ENCODE measurements at places on chromosomes 3 and 15. TPM values are rescaled to one million over a fixed set of nuclear protein-coding genes. Genes with fewer than 3 reads are reported as not detected.

GRCh38 chr3:74613521-74614106 is 845 bp downstream of the CNTN3 start:
- peak; percentile 19 for DNase-seq

Gene HMG20A
- 40.1 TPM for total RNA-seq

Gene SLC22A13
- 1.9 TPM for total RNA-seq

DNA sequence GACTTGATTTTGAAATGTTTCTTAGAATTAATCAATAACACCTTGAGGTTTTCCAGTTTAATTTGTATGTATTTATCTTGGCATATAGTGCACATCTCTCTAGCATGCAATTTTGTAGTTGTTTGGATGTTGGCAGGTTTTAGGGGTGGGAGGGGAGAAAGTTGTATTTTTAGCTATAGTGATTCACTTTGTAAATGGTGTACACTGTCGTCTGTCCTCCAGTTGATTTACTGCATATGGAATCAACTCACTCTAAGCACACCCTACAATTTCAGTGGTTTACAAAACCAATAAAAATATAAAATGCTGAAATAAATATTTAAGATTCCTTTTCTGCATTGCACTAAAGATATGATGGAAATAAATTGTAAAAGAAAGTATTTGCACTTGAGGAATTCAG is 199.1 kb downstream of the CDIN1 start:
- DNase-seq: no peak

DNA sequence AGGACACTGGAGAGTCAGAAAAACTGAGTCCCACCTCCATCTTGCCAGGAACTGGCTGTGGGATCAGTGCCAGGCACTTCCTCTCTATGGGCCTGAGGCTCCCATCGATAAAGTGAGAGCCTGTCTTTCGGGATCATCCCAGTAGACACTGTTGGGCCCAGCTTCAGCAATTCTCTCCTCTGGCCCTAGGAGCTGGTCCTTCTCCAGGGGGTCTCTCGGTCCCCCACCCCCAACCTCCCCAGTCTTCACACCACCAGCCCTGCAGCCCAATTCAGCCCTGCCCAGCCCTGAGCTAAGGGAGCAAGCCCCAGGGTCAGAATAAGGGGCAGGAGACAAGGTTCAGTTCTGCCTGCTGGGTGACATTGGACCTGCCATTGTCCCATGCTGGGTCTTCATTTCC is 4.5 kb upstream of the LCTL start:
- DNase-seq: no peak

DNA sequence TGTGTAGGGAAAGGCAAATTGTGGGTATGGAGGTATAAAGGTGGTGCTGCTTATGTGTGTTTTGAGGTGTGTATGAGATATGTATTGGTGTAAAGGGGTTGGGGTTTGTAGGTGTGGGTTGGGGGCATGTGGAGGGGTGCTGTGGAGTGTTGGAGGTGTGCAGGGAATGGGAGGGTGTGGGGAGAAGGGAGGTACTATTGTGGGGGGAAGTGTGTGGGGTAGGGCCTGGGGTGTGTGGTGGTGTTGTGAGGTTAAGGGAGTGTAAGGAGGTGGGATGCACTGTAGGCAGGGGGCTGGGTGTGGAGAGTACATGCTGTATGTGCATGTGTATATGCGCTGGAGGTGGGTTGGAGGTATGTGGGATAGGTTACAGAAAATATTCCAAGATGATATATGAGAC is 15.7 kb downstream of the CCDC12 start:
- no peak for DNase-seq

DNA sequence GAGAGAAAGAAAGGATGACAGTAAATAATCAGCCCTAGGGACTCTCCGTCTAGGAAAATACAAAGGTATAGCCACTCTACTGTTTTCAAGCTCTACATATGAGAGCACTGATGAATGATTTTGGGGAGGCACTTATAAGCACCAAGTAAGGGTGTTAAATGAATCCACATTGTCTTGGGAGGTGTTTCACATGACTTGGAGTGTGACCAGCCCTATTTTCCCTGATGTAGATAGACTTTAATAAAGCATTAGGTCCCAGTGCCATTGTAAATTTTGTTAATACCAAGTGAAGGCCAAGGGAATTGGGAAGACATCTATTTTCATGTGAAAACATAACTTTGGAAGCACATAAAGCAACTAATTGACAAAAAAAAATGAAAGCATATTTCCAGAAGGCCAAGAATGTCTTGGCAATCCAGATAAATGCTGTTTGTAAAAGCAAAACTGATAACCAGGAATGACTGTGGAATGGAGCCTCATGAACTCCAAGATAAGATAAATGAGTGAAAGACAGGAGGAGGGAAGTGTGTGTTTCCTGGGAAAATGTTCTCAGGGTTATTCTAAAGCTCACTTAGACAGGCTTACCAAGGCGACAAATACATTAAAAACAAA is 96.0 kb upstream of the MYZAP start:
- no peak for DNase-seq

DNA sequence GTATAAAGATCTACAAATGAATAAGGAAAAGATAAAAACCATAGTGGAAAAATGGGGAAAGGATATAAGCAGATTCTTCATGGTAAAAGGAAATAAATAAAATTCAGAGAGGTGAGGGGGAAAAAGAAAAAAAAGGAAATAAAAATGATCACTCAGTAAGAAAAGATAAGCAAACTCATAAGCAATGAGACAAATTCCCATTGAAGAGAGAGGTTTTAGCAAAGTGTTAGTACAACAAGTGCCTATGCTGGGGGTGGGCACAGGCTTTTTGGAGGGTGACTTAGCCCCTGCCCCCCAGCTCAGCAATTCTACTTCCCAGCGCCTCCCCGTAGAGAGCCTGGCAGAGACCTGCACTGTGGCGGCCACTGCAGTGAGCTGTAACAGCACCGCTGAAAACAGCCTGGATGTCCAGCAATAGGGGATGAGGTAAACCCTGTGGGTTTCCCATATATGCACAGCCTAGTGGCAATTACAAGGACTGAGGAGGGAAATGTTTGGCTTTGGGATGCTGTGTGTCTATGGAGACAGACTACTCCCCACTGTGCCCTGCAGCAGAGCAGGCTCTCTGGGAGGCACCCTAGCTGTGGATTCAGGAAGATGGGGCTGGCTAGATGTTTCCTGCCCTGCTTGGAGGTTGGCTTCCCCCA is 23.7 kb upstream of the SFMBT1 start:
- DNase-seq: no peak

Gene SLC22A14
- total RNA-seq: 0.64 TPM

- DNase-seq: no peak
Observed at GRCh38 chr15:96404560-96404959, 74.1 kb downstream of the NR2F2 start.

Gene SHC4
- total RNA-seq: 0.49 TPM

Gene TRPM1
- not detected for total RNA-seq

DNA sequence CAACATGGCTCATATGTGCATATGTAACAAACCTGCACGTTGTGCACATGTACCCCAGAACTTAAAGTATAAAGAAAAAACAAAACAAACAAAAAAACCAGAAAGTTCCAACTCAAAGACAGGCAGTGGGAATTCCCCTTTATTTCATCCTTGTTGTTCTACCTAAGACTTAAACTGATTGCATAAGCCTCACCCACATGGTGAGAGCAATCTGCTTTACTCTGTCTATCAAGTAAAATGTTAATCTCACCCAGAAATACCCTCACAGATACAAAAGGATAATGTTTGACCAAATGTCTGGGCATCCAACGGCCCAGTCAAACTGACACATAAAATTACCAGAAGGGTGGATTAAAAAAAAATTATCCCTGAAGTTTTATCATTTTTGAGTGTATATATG is 190.9 kb upstream of the PLSCR5 start:
- DNase-seq: no peak

Gene PLSCR5
- not detected for total RNA-seq

- DNase-seq: peak; percentile 30
Observed at GRCh38 chr3:62332835-62333244, 40.5 kb downstream of the FEZF2 start.

GRCh38 chr3:32867954-32868353 is 50.2 kb downstream of the TRIM71 start:
- no peak for DNase-seq

DNA sequence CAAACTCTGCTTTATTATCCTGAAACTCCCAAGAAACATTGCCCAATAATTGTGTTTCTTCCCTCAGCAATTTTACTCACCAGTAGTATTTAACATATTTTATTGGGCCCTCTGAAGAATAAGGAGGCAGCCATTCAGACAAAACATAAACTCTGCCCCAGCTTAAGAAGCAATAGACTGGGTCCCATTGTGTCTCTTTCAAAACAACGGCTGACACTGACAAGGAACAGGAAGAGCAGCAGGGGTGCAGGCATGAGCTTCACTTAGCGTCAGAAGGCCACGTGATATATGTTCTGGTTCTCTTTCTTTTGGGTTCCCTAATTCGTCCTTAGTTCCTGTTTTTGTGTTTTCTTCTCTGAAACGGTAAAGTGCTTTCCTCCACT is 242.3 kb downstream of the FHIT start:
- no peak for DNase-seq

DNA sequence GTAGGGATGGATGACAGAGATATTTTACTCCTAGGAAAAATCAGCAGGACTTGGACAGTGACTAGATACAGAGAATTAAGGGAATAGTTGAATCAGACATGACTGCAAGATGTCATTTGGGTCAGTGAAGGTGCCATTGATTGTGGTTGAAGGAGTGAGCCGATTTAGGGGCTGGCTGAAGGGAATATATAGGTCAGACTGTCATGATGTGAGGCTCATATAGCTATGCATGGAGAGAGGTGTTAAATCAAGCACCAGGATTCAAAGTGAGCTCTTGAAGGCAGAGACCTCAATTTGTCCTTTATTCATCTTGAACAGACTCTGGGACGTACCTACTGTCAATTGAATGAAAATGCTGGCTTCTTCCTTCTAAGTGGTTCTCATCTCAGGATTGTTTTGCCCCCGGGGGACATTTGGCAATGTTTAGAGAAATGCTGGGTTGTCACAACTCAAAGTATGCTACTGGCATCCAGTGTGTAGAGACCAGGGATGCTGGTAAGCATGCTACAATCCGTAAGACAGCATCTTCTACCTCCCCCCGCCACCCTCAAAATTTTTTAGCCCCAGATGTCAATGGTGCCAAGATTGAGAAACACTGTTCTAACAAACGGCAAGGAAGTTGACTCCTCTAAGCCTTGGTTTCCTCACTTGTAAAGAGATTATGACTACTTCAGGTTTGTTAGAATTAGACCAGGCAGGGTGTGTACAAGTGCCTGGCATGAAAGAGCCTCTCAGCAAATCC is 7.8 kb downstream of the ATP2C1 start:
- DNase-seq: no peak

- peak; percentile 69 for DNase-seq
Observed at GRCh38 chr15:29822684-29823459, 604 bp upstream of the TJP1 start.

DNA sequence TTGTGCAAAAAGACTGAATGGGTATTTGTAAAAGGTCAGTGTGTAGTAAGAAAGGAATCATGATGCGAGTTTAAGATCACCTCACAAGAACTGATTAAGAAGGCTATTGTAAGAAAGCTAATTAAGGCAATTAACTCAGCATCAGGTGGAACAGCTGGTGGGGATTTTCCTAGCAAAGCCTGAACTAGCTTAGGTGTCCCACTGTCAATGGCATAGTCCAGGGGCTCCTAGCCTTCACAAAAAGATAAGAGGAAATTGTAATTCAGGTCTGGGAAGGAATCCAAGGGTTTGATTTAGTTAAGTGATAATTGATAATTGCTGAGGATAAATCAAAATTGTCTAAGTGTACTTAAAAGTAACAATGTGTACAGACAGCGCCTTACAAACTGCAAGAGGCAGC is 901.6 kb downstream of the TUSC7 start:
- no peak for DNase-seq

- no peak for DNase-seq
Observed at GRCh38 chr15:100937171-100937570, 18.0 kb downstream of the LRRK1 start.

Gene AADACL2
- not detected for total RNA-seq

DNA sequence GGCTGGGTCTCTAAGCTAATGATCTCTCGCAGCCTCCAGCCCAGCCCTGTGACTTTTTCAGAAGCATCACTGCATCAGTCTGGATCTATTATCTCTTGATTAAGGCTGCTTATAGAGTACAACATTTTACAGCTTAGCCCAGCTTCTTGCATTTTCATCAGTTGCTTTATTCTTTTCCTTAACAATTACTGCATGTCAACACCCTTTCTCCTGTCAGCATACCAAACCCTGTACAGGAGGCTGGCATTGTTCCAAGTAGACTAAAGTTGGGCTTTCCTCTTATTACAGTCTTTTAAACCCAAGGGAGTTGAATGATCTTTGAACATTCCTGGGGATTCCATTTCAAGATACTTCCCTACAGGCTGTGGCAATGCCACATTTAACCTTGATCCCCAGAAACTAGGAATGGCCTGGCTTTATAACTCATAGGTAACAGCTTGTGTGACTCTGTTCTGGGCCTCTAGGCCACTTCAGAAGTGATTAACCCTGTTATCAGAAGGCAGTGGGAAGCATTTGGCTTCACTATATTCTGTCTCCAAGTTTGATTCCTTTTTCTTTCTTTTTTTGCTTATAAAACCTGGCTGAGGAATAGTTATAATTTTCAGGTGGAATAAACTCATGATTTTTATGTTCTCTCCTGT is 182.9 kb downstream of the KCNMB2 start:
- DNase-seq: peak; percentile 34

DNA sequence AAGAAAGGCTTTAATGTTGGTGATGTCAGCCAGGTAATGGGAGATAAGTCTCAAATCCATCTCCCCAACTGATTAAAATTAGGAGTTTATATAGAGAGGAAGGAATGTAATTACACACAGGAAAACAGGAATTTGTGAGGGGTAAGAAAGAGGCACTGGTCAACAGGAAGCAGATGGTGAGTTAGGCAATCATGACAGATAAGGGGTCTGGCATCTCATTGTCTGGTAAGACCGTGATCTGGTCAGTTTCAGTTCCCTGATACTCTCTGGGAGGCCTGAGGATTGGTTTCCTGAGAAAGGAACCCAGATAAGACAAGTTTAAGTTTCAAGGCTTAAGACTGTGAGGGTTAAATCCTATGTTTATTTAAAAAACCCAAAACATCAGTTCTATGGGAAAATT is 414.7 kb upstream of the ARRDC4 start:
- DNase-seq: no peak

Gene CIP2A
- 15.5 TPM for total RNA-seq

DNA sequence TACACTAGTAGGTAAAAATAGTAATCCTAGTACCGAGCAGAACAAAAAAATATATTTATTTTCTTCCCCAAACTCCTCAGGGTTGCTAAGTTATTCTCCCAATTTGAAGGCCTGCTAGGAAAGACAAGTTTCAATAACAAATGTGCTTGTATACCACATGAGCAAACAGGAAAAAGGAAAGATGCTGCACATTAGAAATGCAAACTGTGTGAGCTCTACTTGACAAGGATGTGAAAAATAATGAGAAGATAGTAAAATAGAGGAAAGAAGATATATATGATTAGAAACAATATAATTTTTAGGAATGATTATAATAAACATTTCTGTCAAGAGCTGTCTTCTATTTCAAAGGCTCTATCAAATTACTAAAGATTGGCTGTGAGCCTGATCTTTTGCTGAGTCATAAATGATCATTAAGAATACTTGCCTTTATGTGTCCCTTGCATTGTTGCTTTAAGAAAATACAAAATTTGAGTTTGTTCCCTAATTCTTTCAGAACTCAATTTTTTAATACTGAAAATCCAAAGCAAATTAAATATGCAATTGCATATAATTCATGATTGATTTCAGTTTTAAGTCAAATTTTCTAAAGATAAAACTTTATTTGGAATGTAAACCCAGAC is 174.2 kb downstream of the NEK10 start:
- DNase-seq: peak; percentile 12

- DNase-seq: no peak
Observed at GRCh38 chr3:153246331-153246730, 84.3 kb downstream of the RAP2B start.

- no peak for DNase-seq
Observed at GRCh38 chr15:82851981-82852511, 42.6 kb downstream of the WHAMM start.

Gene CAND2
- total RNA-seq: not detected

Data from MCF 10A (cell line).